ENCODE measurements at places on chromosomes 12 and 14. TPM values are rescaled to one million over a fixed set of nuclear protein-coding genes. Genes with fewer than 3 reads are reported as not detected.
A peak's percentile ranks its signal among the peaks of the same experiment; 100 is the strongest.

Gene PMCH
- polyA plus RNA-seq = not detected

DNA sequence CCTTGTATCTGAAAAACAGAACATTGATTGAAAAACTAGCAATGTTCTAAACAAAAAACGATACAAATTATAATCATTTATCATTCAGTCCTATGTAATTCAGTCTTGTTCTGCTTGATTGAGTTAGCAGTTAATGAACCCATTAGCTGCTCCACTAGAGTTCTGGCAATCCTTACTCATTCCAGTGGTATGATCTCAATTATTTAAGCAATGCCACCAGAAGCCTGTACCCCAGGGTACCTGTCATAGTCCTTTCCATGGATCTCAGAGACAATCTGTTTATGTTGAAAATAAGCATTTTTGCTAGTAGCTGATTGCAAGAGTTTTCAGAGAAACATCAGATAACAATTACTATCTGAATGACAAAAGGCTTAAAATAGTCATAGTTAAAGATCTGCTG is 115.9 kb downstream of the UNC79 start:
- DNase-seq = no peak

Gene ANKRD52
- polyA plus RNA-seq = 6.7 TPM

Gene AQP6
- polyA plus RNA-seq = not detected

DNA sequence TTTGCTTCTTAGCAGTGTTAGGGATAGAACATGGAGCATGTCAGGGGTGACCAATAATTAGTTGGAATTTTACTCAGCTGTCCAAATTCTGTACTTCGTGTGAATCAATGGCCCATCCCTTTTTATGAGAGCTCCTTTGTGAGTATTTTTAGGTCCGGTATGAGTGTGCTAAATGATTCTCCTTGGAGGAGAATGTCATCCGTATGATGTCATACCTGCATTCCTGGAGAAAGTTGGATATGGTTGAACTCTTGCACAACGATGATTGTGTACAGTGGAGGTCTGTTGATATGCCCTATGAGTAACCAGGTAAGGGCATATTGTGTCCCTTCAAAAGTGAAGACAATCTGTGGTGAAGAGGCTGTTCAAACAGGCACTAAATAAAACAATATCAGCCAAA is 400.8 kb downstream of the GXYLT1 start:
- no peak for DNase-seq

Gene SRGAP1
- polyA plus RNA-seq = 2.4 TPM

DNA sequence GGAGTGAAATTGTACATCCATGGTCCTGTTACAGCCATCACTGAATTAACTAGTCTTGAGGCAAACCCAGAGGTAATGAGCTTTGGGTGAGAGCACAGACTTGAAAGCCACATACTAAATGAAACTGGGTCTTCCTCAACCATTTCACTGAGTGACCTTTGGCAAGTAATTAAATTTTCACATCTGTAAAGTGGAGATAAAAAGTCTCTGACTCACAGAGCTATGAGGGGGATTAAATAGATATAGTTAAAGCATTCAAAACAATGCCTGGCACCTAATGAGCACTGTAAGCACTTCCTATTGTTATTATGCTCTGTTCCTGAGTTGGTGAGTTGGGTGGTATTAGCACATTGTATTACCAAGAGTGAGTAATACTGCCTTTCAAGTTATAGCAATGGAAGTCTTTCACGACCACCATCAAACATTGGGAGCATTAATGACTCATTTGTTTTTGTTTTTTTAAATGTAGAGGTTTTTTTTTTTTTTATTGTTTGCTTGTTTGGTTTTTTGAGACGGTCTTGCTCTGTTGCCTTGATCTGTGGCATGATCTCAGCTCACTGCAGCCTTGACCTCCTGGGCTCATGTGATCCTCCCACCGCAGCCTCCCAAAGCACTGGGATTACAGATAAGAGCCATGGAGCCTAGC is 12.5 kb upstream of the STRN3 start:
- no peak for DNase-seq

Gene GPR162
- polyA plus RNA-seq = 7.6 TPM

- peak; percentile 52 for DNase-seq
Measured at GRCh38 chr12:52253391-52254179, 20.5 kb downstream of the KRT7 start.

DNA sequence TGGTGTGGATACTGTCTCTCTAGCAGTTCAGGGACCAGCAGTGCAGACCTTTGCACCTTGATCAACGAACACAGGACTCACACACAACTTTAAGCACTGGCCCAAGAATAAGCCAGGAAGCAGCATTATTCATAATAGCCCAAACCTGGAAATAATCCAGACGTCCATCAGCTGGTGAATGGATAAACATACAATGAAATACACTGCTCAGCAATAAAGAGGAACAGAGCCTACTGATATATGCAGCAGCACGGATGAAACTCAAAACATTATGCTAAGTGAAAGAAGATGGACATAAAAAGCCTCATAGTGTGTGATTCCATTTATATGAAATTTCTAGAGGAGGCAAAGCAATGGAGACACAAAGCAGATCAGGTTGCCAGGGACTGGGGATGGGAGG is 303.9 kb upstream of the FKBP4 start:
- DNase-seq = no peak

DNA sequence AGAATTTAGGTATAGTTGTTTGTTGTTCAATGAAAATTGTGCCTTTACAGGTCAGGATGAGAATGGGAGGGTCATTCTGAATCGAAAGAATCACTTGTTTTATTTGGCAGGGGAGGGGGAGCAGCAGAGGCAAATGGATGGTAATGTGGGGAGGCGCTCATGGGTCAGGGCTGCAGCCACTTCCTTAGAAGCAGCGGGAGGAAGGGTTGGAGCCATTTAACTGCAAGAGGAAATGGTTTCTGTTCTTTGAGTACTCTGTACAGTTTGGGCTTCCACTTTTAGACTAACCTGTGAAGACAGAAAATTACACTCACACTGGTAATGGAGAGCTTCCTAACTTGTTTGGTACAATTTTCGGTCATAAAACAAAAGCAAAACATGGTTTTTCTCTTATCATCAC is 57.2 kb downstream of the PIWIL1 start:
- no peak for DNase-seq

- DNase-seq = peak; percentile 63
Measured at GRCh38 chr14:68692216-68692615, 100.7 kb downstream of the ZFP36L1 start.

Gene LMNTD1
- not detected for polyA plus RNA-seq

GRCh38 chr14:94486883-94487282 is 10.9 kb upstream of the SERPINA9 start:
- DNase-seq = no peak

DNA sequence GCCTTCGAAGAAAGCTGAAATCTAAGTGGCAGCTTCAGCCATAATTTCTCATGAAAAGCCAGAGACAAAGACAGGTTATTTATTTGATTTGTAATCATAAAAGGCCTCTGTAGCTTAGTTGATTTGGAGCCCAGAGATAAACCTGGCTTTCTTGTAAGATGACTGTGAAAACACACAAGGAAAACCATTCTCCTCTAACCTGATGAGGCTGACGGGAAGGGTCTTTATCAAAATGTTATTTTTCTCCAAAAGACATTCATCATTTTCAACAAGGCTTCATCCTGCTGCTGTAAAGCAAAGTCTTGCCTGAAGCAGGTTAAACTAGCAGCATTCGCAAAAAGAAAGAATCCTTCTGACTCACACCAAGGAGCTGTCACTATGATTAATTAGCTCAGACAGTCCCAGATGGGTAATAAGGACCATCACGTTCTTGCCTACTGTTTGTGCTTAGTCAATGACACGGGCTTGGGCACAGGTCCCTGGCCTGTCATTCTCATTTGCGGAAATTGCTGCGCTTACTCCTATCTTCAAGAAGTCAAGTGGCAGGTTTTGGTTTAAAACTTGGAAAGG is 286.6 kb downstream of the C12orf75 start:
- no peak for DNase-seq

Gene CD163L1
- polyA plus RNA-seq = 49.0 TPM

- no peak for DNase-seq
Measured at GRCh38 chr12:75172611-75173010, 37.0 kb downstream of the KCNC2 start.

DNA sequence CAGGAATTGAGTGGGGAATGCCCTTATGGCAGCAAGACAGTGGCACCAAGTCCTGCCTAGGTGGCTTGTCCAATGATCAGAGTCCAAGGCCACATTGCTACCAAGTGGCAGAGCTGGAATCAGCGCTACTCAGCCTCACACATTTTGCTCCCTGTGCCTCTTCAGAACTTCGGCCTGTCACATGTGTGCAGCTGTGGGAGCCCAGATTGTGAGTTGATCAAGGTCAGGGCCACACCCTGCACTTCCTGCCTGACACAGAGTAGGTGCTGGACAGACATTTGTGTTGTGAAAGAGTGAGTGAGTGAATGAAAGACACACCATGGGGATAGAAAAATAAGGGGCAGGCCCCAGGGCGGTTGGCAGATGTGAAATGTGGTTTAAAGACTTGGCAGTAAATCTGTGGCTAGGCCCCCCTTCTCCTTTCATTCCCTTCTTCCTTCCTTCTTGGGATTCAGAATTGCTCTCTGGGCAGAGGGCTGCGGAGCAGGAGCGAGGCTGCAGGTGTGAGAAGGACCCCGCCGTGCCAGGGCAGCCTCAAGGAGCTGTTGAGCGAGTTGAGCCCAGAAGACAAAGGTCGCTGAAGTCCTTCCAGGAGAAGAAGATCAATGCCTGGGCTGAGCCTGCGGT is 83.5 kb downstream of the SLC25A47 start:
- DNase-seq = no peak

GRCh38 chr14:68800390-68800789 is 7.5 kb upstream of the ZFP36L1 start:
- DNase-seq = no peak

GRCh38 chr12:54033980-54034784 is 1.3 kb downstream of the HOXC5 start:
- DNase-seq = no peak

GRCh38 chr14:22397221-22397737 is 191.7 kb downstream of the DAD1 start:
- no peak for DNase-seq

GRCh38 chr14:29222671-29223268 is 456.2 kb downstream of the FOXG1 start:
- no peak for DNase-seq

GRCh38 chr12:117732761-117733548 is 235.8 kb downstream of the KSR2 start:
- no peak for DNase-seq

DNA sequence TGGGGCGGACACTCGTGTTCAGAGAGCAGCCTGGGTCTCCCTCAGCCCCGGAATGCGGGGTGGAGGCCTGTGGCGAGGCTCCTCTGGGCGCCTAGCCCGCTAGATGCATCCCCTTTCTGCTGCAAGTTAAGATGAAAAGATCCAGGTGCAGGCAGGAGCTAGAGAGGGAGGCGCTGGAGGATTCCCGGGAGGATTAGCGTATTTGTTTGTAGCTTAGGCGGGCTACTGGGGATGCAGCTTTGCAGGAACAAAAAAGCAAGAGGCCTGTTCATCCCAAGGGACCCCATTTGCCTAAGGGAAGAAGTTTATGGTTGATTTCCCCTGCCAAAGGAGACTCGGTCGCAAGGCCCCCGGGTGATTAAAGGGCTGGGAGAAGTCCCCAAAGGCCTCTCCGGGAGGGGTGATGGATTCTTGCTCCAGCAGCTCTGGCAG is 824 bp downstream of the CCDC177 start:
- no peak for DNase-seq

Gene ZNF740
- 12.0 TPM for polyA plus RNA-seq

- no peak for DNase-seq
Measured at GRCh38 chr14:50362764-50363713, 33.6 kb downstream of the CDKL1 start.

DNA sequence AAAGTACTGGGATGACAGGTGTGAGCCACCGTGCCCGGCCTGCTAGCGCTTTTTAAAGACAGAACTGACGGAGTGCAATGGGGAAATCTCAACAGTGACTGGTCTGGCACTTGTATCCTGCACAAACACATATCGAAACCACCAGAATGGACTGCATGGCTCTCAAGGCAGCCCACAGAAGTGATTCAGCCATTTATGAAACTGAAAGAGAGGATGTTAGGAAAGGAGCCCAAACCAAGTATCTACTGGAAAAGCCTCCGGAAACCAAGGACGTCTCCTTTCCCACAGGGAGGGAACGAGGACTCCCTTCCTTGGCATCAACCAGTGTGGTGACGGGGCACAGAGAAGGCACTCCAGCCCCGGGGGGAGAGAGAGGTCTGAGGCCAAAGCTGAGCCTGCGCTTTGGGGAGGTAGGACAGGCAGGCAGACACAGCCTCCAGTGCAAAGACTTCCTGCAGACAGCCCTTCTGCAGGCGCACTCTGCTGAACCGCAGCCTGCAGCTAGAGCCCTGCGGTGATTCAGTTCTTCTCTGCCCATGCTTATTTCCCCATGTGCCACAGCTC is 16.5 kb downstream of the SLC15A4 start:
- peak; percentile 48 for DNase-seq

Gene ZDHHC22
- polyA plus RNA-seq = 0.67 TPM

DNA sequence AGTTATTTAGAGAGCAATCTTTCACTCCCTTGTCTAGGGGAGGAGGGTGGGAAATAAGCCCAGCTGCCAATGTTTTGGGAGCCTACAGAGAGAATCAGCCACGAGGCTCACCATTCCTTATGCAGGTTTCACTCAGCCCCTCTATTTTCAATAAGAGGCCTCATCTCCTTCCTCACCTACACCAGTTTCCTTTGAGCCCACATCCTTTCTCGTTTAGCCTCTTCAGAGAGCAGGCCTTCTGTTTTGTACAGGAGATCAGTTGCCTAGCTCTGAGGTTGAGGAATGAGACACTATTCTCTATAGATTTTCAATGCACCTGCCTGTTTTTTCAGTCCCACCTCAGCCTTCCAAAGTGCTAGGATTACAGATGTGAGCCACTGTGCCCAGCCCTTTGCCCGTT is 17.9 kb downstream of the SNAPC1 start:
- no peak for DNase-seq

DNA sequence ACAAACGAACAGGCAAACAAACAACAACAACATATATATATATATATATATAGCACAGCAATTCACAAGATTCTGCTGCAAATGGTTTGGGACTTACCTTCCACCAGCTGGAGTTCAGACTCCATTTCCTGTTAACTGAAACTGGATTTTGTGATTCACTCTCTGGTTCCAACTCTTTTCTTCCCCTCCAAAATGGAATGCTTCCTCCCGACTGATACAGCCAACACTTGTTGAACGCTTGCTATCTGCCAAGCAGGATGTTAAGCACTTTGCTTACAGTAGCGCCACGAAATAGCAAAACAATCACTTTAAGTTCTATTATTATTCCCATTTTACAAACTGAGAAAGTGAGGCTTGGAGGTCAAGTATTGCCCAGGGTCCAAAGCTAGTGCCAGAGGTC is 116.0 kb upstream of the TMEM132C start:
- no peak for DNase-seq

DNA sequence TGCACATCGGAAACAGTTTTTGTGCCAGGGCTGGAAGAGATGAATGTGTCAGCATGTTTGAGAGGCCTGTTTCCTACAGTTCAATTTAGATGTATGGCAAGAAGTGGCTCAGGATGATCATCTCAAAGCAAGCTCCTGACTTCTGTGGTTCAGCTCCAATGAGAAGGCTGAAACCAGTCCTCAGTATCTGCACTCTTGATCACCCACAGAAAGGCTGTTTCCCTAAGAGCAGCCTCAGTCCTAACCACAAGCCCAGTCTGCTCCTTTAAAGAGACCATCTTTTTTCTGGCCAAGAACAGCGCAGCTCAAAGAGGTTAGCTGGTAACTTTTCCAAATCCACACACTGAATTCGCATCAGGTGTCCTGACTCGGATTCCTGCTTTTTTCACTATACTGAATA is 19.2 kb downstream of the CSRP2 start:
- no peak for DNase-seq

- no peak for DNase-seq
Measured at GRCh38 chr12:2354151-2354991, 301.6 kb downstream of the CACNA1C start.

GRCh38 chr12:64685050-64685449 is 74.2 kb downstream of the GNS start:
- DNase-seq = no peak

All from sigmoid colon (tissue), 7 donors.